ENCODE measurements at places on chromosomes 13 and 19.
A peak's percentile ranks its signal among the peaks of the same experiment; 100 is the strongest.

DNA sequence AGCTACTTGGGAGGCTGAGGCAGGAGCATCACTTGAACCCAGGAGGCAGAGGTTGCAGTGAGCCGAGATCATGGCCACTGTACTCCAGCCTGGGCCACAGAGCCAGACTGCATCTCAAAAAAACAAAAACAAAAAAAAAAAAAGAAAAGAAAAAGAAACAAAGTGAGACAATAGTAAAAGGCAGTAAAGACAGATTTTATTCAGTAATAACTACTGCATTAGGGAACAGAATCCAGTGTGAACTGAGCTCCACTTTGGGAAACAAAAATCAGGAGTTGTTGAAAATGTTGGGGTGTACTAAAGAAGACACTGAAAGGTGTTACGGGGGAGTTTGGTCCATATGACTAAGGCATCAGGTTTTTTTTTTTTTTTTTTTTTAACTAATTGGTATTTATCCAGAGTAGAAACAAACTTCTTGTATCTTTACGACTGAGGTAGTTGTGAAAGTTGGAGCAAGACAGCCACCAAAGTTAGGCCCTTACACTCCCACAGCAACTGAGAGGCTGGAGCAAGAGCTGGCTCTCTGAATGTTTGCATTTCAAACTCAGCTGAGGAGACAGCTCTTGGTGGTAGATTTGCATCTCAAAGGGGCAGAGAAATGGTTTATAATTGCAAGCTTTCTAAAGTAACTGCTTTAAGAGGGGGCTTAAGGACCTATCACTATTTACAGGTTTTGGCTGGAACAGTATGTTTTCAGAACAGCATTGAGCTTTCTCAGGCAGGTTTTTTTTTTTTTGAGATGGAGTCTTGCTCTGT lies 24.2 kb downstream of the ZNF607 start:
- no peak for DNase-seq

DNA sequence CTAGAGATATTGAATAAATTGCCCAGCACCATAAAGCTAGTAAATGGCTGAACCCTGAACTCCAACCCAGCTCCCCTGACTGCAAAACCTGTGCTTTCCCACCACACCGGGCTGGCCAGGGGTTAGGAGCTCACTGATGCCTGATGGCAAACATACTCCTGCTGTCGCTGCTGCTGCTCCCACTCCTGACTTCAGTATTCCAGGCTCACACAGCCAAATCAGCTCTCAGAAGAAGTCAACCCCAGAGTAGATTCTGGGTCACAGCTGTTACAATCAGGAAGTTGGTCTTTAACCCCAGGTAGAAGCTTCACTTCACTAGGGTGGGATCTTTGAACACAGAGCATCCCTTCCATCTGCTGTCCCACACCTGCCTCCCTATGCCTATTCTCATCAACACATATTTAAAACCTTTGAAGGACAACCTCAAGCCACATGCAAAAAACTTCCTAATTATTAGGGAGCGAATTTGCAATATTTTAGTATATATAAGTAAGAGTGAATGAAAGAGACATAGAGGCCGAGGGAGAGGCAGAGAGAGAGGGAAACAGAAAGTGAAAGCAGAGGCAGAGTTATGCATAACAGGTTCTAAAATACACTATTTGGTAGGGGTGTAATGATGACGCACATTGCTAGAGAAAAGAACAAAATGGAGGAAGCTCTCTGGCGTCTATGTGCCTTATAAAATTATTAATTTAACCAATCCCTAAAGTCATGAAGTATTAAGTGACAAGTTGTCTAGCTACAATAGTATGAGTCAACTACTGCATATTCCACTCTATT lies 99.4 kb upstream of the SERP2 start:
- DNase-seq, result peak; percentile 80

DNA sequence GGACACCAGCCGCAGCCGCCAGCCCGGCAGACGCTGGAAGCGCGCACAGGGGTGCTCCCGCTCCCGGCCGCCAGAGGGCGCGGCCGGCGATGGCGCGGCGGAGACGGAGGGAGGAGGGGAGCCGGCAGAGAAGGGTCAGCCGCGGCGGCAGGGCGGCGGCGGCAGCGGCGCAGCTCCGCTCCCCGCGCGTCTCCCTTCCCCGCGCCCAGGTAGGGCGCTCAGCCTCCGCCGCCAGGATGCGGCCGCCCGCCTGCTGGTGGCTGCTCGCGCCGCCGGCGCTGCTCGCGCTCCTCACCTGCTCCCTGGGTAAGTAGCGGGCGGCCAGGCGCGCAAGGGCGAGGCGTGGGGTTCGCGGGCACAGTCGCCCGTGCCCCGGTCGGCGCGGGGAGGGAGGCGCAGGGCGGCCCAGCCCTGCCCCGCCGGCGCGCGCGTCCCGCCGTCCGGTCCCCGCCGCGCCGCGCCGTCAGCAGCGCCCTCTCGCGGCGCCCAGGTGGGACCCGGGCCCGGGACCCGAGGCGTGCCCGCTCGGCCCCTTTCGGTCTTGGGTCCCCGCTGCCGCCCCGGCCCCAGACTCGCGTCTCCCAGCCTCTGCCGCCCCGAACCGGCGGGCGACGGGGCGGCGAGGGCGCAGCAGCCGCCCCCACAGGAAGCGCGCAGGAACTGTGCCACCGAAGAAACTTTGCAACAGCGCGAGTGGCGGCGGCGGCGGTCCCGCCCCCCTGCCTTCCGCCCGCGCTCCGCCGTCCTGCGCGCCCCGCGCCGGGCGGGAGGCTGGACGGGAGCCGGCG lies at the start of gene B3GLCT:
B3GLCT (plus strand) TSS at position 127 of the 788 bp plus-strand sequence; CDS start at position 237, 110 bp downstream.
- peak; percentile 91 for DNase-seq

- no peak for DNase-seq
These were observed 25.9 kb downstream of the EFNA2 start for GRCh38 chr19:1311543-1312091.

DNA sequence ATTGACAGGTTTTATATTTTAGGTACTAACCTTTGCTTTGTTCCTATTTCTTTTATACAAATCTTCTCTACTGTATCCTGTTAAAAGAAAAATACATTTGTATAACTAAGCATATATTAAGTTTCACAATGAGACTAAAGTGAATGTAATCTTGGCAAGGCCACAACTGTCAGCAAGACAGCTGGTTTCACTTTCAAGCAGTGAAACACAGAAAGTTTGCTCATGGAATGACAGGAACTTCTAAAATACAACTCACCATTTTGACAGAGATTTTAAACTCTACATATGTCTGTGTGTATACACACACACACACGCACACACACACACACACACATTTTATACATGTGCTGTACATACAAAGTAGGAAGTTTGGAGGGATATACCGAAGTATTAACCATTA lies 53.3 kb downstream of the PARP4 start:
- DNase-seq, result peak; percentile 38

GRCh38 chr19:42293540-42293939 lies 8.4 kb upstream of the PRR19 start:
- no peak for DNase-seq

GRCh38 chr13:80338781-80339562 lies 2.0 kb downstream of the SPRY2 start:
- DNase-seq, result peak; percentile 91

GRCh38 chr19:46719629-46720502 lies 3.0 kb upstream of the PRKD2 start:
- no peak for DNase-seq

DNA sequence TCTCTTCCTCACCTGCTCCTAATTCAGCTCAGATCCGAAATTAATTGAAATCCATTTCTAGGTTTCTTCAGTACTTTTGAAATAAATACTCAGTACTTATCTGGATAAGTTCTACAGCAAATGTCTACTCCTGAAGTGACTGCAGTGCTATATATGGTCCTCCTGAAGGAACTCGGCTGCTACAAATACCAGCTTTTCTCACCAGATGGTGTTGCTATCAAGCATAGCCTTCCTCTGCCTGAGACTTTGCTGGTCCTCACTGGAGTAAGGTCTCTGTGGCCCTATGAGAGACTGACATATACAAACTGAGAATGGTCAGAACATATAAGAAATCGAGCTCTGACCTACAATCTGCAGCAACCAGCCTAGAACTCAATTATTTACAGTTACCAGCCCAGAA lies 161.6 kb downstream of the NDFIP2 start:
- DNase-seq, result no peak

Measured in tongue (tissue), 3 donors.